ENCODE measurements at places on chromosomes 3 and 15. TPM values are rescaled to one million over a fixed set of nuclear protein-coding genes. Genes with fewer than 3 reads are reported as not detected.

The POPDC2 gene
- 0.68 TPM for total RNA-seq

DNA sequence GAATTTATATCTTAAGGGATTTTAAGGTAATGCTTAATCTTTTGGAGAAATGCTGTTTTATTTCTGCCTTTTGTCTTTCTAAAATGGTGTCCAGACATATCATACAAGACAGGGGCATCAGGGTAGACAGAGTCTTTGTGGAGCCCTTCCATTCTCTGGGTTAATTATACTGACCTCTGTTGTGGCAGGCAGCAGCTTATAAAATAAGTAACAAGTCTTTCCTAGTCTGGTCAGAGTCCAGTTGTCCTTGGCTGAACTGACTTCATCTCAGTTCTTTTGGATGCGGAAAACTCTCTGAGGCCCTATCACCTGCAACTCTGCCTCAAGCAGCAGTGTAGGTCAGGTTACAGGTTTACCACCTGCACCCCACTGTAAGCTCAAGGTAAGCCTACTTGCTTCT, 19.2 kb downstream of the MYNN start:
- H3K4me1 ChIP-seq, result no peaks in the 10 kb centered on the region
- DNase-seq, result no peak
- no peak overlapping the region for H3K27ac ChIP-seq
- peaks cover 35% of the 10 kb centered on the region for H3K36me3 ChIP-seq

DNA sequence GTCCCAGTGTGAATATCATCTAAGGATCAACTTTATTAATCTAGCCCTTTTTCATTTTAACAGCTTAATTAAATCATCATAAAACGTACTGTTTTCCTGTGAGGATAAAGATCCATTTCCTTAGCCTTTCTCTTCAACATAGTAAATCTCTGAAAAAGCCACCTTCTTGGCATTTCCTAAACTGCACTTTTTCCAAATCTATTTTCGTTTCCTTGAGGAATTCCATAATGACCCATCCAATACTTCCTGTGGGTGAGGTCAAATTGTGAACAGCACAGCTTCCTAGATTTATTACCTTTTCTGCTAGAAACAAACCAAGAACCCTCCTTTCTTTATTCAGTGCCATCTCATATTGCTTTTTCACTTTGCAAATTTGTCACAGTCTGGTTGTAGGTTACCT, 129.4 kb upstream of the CNTN4 start:
- H3K4me1 ChIP-seq, result no peaks in the 10 kb centered on the region
- DNase-seq, result no peak
- H3K27me3 ChIP-seq, result no peaks in the 10 kb centered on the region
- no peak overlapping the region for H3K4me3 ChIP-seq

The ZNF660 gene
- total RNA-seq, result 0.93 TPM

GRCh38 chr3:30657914-30658313, 51.5 kb downstream of the TGFBR2 start:
- no peak overlapping the region for H3K4me3 ChIP-seq
- H3K27me3 ChIP-seq, result no peaks in the 10 kb centered on the region
- H3K36me3 ChIP-seq, result peaks cover 38% of the 10 kb centered on the region
- H3K4me1 ChIP-seq, result peaks cover 57% of the 10 kb centered on the region
- no peak for DNase-seq

GRCh38 chr15:67048281-67049279, 16.8 kb upstream of the SMAD3 start:
- DNase-seq, result no peak
- H3K4me1 ChIP-seq, result peaks cover 44% of the 10 kb centered on the region
- no peak overlapping the region for H3K4me3 ChIP-seq
- no peaks in the 10 kb centered on the region for H3K36me3 ChIP-seq

GRCh38 chr3:142625153-142625440, 28.9 kb downstream of the PLS1 start:
- DNase-seq, result no peak
- no peaks in the 10 kb centered on the region for H3K4me1 ChIP-seq
- no peak overlapping the region for H3K27ac ChIP-seq

GRCh38 chr3:135141160-135141559, 346.1 kb downstream of the EPHB1 start:
- no peak overlapping the region for H3K27ac ChIP-seq
- no peaks in the 10 kb centered on the region for H3K27me3 ChIP-seq
- no peaks in the 10 kb centered on the region for H3K4me1 ChIP-seq
- H3K36me3 ChIP-seq, result no peaks in the 10 kb centered on the region
- H3K4me3 ChIP-seq, result no peak overlapping the region
- no peak for DNase-seq

The WDR82 gene
- 54.8 TPM for total RNA-seq

The ALDH1A2 gene
- total RNA-seq, result 3.5 TPM

DNA sequence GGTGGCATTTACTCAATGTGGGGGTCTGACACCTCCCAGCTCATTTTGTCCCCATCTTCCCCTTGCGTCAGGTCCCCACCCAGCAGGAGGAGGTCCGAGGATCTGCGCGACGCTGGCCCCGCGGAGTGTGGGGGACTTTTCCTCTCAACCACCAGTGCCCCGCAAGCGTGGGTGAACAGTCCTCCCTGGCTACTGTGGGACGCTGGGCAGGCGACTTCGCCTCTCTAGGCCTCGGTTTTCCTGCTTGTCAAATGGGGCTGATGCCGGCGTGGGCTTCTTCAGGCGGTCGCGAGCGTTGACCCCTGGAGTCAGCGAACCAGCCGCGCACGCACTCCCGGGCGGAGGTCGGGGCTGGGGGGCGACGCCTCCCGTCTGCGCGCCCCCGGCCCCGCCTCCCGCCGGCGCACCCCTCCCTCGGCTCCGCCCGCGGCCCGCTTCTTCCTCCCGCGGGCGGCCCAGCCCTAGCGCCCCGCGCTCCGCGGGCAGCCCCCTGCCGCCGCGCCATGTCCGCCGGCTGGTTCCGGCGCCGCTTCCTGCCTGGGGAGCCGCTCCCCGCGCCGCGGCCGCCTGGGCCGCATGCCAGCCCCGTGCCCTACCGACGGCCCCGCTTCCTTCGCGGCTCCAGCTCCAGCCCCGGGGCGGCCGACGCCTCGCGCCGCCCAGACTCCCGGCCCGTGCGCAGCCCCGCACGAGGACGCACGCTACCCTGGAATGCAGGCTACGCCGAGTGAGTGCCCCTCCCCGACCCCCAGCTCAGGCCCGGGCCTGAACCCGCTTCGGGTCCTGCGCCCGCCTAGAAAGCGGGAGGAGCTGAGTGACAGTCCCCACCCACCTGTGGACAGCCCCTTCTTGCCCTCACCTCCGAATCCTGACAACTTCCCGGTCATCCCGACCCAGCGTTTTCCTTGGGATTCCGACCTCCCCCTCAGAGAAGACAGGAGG, at the start of gene PPM1M:
PPM1M (plus strand) TSS at position 438 of the 942 bp plus-strand sequence; CDS start at position 504, 66 bp downstream.
- no peaks in the 10 kb centered on the region for H3K27me3 ChIP-seq
- H3K36me3 ChIP-seq, result peaks cover 28% of the 10 kb centered on the region
- H3K4me1 ChIP-seq, result peaks cover 40% of the 10 kb centered on the region
- peak within 1 kb of the TSS; percentile 62 for H3K4me3 ChIP-seq

All from suprapubic skin (tissue), 4 donors.